ENCODE measurements at places on chromosomes 4 and X. TPM values are rescaled to one million over a fixed set of nuclear protein-coding genes. Genes with fewer than 3 reads are reported as not detected.

Gene CXCL5
- not detected for total RNA-seq

Gene PRRG1
- total RNA-seq, result 16.0 TPM

Gene POU3F4
- not detected for total RNA-seq

Gene FAM9B
- not detected for total RNA-seq

Gene CXCL11
- not detected for total RNA-seq

Gene COX18
- 12.5 TPM for total RNA-seq

Gene CLTRN
- total RNA-seq, result 0.25 TPM

Gene CXCL9
- not detected for total RNA-seq

Gene ZNF182
- 5.1 TPM for total RNA-seq

Gene ANK2
- total RNA-seq, result 5.6 TPM

Gene SMIM10L2A
- 1.5 TPM for total RNA-seq

Gene TMPRSS11A
- total RNA-seq, result not detected

Gene L1CAM
- 14.8 TPM for total RNA-seq

Gene REST
- 42.6 TPM for total RNA-seq

Gene ADGRG2
- total RNA-seq, result not detected

Gene LPAR4
- not detected for total RNA-seq

Gene IL15
- total RNA-seq, result 1.2 TPM

Gene CTAG1B
- total RNA-seq, result not detected

Gene HELT
- not detected for total RNA-seq

All from HCT116 (cell line).